ENCODE measurements at places on chromosomes 1 and 21. TPM values are rescaled to one million over a fixed set of nuclear protein-coding genes. Genes with fewer than 3 reads are reported as not detected.

DNA sequence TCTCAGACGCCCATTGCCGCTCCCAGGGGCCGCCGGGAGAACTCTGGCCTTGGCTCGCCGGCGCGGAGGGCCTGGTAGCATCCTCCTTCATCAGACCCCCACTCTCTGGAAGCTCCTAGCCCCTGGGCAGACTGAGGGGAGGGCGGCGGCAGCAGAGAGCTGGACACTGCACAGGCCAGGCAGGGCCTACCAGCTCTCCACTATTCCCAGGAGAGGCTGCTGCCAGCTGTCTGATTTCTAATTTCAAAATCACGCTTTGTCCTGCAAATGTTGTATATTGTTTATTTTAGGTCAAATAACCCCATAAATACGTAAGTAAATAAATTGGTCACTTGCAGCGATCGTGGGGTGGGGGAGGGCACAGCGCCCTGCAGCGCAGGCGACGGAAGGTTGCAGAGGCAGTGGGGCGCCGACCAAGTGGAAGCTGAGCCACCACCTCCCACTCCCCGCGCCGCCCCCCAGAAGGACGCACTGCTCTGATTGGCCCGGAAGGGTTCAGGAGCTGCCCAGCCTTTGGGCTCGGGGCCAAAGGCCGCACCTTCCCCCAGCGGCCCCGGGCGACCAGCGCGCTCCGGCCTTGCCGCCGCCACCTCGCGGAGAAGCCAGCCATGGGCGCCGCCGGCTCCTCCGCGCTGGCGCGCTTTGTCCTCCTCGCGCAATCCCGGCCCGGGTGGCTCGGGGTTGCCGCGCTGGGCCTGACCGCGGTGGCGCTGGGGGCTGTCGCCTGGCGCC is at the start of gene MTARC1:
Gene MTARC1 (plus strand): TSS at position 577 of the 732 bp plus-strand sequence. CDS start 32 bp downstream, at position 609.
- peak; percentile 58 for DNase-seq

- DNase-seq: no peak
These were observed 6.6 kb downstream of the NID1 start for GRCh38 chr1:236058141-236058934.

AGL gene
- 34.3 TPM for total RNA-seq

DNA sequence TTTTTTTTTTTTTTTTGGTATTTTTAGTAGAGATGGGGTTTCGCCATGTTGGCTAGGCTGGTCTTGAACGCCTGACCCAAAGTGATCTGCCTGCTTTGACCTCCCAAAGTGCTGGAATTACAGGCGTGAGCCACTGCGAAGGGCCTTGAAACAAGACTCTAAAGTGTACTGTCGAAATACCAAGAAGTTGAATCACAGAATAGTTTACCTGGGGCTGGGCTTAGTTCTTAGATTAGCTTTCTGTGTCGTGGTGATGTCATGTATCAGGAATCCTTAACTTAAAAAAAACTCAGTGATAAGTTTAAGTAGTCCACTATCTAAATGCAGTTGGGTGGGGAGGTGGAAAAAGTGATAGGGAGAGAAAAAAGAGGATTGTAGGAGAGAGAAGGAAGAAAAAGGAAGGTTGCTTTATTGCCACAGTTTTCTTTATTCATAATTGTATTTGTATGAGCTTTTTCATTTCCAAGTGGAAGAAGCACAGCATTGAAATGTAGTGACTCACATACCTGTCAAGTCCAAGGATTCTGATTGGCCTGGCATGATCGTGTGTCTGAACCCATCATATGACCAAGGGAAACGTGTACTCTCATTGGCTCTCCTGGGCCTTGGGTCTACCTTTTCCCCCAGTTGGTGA is 13.4 kb downstream of the ITSN1 start:
- no peak for DNase-seq

- no peak for DNase-seq
These were observed 291.3 kb downstream of the NTNG1 start for GRCh38 chr1:107432108-107432507.

- DNase-seq: no peak
These were observed 45.0 kb downstream of the ABCD3 start for GRCh38 chr1:94463056-94463764.

DNA sequence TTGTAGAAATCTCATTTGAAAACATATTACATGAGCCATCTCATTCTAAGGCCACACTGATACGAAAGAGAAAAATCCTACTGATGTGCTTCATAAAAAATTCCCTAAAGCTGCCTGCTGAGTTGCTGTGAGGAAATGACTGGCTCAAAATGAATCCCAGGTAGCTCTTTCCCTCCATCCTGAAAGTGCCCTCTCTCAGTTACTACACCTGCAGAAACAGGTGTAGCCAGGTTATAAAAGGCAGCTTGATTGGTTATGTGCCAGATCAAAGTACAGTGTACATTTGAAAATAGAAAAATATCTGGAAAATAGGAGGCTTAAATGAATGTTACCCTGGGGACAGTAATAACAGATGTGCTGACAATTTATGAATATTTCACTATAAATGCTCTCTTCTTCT is 833.4 kb upstream of the ADGRL4 start:
- DNase-seq: no peak

PLA2G4A gene
- 2.3 TPM for total RNA-seq

ID3 gene
- 30.3 TPM for total RNA-seq

C1orf94 gene
- 0.31 TPM for total RNA-seq

DNA sequence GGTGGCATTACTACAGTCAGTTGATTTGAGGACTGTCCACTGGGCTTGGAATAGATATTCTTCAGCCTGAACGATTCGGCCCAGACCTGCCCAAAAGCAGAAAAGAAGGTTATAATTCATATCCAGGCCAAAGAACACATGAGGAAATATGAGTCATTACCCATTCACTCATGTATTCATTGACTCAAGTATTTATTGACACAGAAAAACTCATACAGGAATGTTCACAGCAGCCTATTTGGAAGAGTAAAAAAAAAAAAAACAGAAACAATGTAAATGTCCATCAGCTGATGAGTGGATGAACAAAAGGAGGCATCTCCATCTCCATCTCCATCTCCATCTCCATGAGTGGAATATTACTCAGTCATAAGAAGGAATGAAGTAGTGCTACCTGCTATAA is 15.9 kb downstream of the ZMYND12 start:
- no peak for DNase-seq

CCDC17 gene
- total RNA-seq: 0.47 TPM

DNA sequence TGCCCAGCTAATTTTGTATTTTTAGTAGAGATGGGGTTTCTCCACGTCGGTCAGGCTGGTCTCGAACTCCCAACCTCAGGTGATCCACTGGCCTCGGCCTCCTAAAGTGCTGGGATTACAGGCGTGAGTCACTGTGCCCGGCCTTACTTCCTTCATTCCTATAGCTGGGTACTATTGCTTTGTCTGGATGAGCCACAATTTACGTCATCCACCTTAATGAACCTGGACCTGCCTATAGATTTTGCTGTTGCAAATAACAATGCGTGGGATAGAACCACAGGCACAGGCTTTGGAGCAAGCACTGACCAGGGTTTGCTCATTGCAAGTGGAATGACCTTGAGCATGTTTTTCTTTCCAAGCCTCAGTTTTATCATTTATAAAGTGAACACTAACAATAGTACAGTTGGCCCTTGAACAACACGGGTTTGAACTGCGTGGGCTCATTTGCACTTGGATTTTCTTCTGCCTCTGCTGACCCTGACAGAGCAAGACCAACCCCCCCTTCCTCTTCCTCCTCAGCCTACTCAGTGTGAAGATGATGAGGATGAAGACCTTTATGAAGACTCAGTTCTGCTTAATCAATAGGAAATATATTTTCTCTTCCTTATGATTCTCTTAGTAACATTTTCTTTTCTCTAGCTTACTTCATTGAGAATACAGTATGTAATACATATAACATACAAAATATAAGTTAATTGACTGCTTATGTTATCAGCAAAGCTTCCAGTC is 33.3 kb upstream of the BECN2 start:
- DNase-seq: no peak

MMP23B gene
- total RNA-seq: 0.31 TPM

DAP3 gene
- 41.0 TPM for total RNA-seq

DNA sequence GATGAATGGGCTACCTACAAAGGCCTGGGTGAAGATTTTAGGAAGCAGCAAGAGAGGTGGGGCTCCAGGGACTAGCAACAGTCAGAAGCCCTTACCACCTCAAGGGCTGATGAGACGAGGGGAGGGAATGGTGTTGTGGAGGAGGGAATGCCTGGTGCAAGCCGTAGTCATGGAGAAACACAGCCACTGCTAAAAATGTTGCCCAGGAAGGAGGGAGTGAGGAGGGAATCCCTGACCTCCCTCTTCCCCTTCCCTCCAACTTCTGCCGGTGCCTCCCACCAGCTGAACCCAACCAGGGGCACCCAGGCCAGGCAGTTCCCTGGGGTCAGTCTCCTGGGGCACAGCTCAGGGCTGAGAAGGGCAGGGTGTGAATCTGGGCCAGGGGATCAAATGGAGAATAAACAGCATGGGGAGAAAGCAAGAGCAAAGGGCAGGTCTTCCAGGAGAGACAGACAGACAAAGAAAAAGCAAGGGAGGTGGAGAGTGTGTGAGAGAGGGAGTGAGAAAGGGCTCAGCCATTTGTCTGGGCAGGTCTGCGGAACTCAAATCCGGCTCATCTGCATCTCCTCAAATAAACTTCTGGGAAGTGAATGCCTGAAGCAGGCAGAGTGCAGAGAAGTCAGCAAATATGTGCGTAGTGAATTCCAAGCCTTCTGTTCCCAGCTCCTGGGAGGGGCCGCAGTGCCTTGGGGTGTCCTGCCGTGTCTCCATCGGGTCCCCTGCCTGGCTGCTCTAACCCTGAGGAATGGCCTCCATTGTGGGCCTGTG is 27.1 kb upstream of the POU3F1 start:
- DNase-seq: no peak

MROH9 gene
- not detected for total RNA-seq

GRCh38 chr1:5651027-5651410 is 341.2 kb downstream of the NPHP4 start:
- DNase-seq: no peak

DNA sequence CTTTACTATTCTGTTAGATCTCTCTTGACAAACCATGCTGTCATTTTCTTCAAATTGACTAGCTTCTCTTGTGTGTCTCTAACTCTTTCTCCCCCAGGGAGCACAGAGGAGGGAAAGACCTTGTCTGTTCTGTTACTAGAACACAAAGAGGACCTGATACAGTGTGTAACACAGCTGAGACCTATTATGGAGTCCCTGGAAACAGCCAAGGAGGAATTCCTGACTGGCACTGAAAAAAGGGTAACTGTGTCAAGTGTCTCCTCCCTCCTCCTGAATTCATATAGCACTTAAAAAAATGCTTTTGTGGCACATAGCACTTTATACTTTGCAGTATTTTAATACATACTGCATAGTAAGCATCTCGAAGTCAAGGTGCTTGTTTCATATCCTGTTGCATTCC is 50.6 kb downstream of the ZBTB40 start:
- no peak for DNase-seq

DNA sequence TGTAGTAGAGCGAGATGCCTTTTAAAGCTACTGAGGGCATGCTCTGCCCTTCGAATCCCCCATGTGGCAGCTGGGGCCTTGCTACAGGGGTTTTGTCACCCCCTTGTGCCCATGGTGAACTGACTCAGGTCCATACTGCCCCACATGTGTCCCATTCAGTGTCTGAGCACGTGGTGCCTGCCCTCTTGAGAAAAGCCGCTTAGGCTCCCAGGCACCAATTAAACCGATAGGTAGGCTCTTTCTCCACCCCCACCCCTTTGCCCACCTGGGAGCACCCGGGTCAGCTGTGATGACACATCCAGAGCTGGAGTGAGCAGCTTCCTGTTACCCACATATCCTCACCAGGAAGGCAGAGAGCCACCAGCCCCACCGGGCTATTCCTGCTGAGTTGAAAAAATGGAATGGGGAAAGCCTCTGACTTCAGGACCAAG is 30.5 kb downstream of the TMCC2 start:
- no peak for DNase-seq

CFHR5 gene
- not detected for total RNA-seq

NOS1AP gene
- 4.1 TPM for total RNA-seq

MATN1 gene
- total RNA-seq: 0.31 TPM

DNA sequence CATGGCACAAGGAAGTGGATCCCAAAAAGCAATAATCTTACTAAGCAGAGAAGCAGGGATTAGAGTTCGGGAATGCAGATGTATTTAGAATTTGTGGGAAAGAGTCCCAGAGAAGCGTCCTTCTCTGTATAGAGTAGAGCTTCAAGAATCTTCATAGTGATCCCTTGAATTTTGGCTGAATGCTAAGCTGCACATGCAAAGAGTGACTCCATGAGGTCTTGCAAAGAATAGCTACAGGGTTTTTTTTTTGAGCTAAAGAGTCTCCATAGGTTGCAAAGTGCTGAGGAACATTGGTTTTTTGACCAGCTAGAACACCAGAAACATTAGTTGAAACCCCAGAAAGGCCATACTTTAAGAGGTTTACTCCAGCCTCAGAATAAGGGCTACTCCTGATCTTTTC is 206.7 kb downstream of the CTH start:
- no peak for DNase-seq

- DNase-seq: no peak
These were observed 109.8 kb downstream of the GLIS1 start for GRCh38 chr1:53629101-53629691.

HCRTR1 gene
- 1.1 TPM for total RNA-seq

S100A5 gene
- total RNA-seq: not detected

DNA sequence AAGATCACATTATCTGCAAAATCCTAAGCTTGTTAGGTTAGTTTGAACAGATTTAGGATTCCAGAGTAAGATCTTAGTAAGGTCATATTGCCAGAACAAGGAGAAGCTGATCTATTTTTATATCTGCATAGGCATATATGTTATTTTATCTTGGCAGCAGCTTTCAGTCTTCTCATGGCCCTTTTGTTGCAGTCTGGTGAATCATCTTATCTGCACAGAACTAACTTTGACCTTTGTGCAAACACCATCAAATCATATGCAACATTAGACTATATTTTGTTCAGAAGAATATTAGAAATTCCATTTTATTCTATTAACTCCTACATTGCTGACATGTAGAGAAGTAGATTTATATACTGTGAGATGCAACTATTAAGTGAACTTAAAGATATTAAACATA is 107.3 kb downstream of the CLEC20A start:
- DNase-seq: no peak

SPRR1A gene
- total RNA-seq: not detected

DNA sequence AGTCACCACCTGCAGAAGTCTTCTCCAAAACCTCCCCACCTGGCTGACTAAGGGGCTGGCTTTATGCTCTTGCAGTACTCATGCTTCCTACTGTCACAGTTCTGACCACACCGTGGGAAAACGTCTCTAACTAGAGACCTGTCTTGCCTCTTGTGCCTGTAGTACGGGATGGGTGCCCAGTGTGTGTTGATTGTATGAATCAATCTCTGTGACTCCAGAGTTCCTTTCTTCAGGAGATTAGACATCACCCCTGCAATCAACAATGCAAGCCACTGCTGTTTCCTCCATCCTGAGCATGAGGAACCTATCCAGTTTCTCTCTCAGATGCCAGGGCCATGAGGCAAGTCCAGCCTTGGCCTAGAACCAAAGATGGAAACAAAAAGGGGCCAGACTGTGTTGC is 64.1 kb downstream of the LRRN2 start:
- no peak for DNase-seq

GNG4 gene
- 31.5 TPM for total RNA-seq

SLAMF6 gene
- not detected for total RNA-seq

- DNase-seq: no peak
These were observed 14.4 kb upstream of the ZFYVE9 start for GRCh38 chr1:52127181-52128180.

TRPM2 gene
- 1.2 TPM for total RNA-seq

All from occipital lobe (tissue), 3 donors.